Ureter (tissue), 1 donor: ENCODE measurements at places on chromosomes 7 and 10. TPM values are rescaled to one million over a fixed set of nuclear protein-coding genes. Genes with fewer than 3 reads are reported as not detected.

Gene SFTPD
- total RNA-seq, result 0.89 TPM

Gene AASS
- total RNA-seq, result 46.8 TPM

- DNase-seq, result no peak
These were observed at the start of gene CD36 for GRCh38 chr7:80637911-80638765. TSS of gene CD36 (plus strand) at chr7:80638642. CDS start at chr7:80646741, 8,099 bp downstream.

DNA sequence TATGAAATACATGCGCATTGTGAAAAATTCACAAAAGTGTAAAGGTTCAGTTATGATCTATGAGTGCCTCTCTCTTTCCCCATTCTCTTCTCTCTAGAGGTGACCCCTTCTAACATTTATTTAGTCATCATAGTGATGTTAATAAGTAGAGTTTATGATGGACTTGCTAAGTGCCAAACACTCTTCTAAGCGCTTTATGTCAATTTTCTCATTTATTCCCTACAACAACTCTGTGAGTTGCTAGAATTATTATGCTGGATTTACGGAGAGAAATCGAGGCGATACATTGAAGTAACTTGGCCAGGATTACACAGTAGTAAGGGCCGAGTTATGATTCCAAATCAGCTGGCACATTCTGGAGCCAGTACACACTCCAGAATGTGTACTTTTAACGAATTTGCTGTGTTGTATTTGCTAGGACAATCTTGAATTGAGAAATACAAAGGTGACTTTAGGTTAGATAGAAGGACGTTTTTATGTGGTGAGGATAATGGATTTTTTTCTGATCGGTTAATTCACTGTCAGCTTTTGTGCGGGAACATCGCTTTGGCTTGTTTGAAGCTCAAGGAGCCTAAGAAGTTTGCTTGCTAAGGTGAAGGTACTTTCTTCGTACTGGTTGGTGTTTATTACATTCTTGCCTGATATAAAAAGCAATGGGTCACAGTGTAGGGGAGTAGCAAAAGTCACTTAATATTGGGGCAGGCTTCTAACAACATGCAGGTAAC lies 1.4 kb downstream of the ATRNL1 start:
- no peak for DNase-seq

- DNase-seq, result no peak
These were observed 6.8 kb downstream of the MET start for GRCh38 chr7:116678780-116679179.

Gene GCK
- total RNA-seq, result 0.39 TPM

DNA sequence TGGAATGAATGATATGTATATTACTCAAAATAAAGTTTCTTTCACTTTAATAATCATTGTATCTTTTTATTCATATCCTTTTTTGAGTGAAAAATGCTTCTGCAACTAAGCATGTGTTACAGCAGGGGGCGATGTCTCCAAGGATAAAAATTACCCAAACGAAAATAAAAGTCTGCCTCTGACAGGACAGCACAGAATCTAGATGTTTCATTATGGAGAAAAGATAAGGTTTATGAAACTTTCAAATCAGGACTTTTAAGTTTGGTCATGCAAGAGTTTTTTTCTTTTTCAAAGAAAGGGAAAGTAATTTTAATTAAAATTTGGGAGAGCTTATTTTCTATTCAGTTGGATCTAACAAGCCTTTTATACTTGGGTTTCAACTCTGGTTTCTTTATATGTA lies 48.4 kb downstream of the TES start:
- peak; percentile 47 for DNase-seq

Gene HHEX
- 6.3 TPM for total RNA-seq

- DNase-seq, result no peak
These were observed 54.7 kb downstream of the HSPA12A start for GRCh38 chr10:116687633-116688032.

DNA sequence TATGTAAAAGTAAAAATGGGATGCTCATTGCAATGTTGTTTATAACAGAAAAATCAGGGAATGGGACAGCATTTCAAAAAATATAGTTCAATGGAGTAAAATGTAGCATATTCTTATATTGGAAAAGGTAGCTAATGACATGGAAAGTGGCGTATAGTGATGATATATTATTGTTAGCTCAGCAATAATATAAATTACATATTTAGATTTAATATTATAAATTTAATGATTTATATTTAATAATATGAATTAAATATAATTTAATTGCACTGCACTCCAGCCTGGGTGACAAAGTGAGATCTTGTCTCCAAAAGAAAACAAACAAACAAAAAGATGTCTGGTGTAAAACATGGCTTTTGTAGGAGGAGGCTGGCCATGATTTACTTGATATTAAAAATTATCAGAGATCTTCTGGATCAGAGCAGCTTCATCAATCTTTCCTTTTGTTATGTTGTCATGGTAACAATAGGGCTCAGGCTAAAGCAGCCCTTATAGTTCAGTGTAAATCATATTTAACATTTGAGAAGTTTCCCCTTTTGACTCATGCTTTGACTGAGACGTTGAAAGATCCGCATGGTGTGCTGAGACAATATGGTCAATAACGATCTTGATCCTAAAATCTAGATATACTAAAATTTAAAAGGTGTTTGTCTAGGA lies 23.2 kb downstream of the OR6B1 start:
- DNase-seq, result no peak

GRCh38 chr10:8057636-8058273 lies 3.3 kb downstream of the GATA3 start:
- no peak for DNase-seq

DNA sequence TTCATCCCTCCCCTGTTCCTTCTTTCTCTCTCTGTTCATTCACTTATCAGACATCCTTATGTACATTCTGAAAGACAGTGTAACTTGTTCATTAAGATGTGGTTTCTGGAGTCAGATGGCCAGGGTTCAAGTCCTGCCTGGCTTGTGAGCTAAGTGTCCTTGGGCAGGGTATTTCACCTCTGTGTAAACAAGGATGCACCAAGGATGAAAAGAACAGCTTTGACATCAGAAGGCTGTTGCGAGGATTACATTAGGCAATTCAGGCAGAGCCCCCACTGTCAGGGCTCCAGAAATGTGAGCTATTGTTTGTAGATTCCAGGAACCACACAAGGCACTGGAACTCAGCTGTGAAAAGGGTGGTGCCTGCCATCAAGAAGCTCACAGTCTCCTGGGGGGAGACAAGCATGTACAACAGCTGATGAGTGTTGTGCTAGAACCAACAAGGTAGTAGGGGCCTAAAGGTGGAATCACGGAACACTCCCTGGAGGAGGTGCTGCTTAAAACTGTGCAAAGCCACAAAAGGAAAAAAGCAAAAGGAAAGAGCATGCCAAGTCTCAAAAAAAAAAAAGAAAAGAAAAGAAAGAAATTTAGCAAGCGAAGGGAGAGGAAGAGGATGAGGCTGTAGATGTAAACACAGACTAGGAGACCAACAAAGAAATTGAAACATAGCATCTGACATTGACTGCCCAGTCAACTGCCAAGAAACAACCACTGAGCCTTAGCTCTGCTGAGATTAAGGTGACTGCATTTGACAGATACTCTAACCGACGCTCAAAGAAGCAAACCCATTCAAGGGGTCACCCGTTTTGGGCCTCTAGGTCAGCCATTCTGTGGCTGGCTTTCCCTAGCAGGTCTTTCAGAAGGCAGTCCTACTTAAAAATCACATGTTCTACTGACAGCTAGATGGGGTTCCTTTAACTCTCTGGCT lies 12.5 kb downstream of the PDLIM1 start:
- DNase-seq, result peak; percentile 41

Gene TEX47
- not detected for total RNA-seq

Gene ITGA8
- total RNA-seq, result 58.6 TPM

Gene SMARCD3
- total RNA-seq, result 67.4 TPM

- DNase-seq, result no peak
These were observed 936 bp upstream of the TCERG1L start for GRCh38 chr10:131312478-131312836.

DNA sequence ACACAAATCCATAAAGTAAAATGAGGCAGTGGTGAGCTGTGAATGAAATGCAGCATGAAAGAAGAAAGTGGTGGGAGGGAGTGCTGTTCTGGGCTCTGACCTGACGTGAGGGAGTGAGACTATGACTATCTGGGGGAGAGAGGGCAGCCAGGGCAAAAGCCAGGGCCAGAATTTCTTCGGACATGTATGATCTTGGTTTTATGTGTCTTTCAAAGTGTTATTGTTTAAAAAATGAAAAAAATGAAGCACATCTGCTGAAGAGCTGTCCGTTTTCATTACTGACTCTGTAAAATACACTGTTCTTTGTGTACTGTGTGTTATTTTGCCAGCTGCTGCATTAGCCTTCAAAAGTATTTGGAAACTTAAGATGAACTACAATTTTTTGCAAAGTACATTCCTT lies 70.2 kb upstream of the KLF14 start:
- DNase-seq, result no peak

DNA sequence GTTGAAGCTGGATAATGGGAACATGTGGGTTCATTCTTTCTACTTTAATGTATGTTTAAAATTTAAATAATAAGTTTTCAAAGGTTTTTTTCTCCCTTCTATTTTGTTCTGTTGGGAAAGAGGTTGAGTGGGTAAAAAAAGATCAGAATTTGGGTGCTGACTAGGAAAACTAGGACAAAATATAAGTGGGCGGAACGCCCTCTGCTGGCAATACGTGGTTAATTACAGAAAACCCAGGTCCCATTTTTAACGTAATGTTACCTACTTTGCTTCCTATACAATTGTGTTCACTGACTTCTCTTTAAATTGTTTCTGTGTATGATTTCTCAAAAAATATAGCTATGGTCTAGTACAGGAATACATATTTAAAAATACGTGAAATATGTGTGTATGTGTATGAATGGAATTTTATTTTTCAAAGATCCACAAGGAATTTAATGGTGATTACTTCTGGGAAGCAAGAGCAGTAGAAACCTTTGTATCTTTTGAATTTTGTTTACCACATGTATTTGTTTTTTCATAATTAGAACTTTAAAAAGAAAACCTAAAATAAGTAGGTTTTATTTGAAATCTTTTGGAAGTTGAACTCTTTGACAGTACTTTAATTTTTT lies 8.7 kb downstream of the ECD start:
- peak; percentile 52 for DNase-seq

Gene ENTPD7
- 28.0 TPM for total RNA-seq

DNA sequence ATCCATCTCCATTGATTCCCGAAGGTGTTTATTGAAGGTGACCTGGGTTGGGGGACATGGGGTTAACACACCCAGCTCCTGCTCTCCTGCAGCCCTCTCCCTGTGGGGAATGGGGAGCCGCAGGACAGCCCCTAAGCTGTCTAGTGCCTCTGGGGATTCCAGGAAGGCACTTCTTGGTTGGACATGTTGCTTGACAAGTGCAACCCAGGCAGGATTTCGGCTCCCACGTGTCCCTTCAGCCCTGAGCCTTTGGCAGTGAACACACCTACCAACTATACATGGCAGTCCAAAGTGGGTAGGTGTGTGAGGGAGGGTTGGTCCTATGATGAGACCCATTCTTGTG lies 43.9 kb downstream of the DOCK1 start:
- DNase-seq, result no peak

- DNase-seq, result no peak
These were observed 98.3 kb downstream of the CHST15 start for GRCh38 chr10:123995082-123995460.

Gene PTPRN2
- total RNA-seq, result 7.8 TPM

DNA sequence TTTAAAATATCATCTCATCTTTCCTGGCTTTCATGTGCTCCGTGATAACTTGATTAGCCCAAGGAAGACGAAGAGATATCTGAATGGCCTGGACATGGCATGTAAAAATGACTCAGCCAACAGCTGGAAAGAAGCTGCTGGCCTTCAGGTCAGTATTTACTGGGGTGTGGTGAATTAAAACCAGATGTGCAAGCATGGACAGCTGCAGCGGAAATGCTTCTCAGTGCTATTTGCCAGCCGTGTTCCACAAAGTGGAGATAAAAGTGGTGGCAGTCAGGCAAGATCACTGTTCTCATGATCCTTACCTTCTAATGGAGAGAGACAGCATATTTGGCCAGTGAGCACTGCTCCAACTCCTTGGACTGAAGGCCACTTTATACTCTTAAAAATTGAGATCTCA lies 203.1 kb upstream of the VSTM2A start:
- DNase-seq, result no peak

DNA sequence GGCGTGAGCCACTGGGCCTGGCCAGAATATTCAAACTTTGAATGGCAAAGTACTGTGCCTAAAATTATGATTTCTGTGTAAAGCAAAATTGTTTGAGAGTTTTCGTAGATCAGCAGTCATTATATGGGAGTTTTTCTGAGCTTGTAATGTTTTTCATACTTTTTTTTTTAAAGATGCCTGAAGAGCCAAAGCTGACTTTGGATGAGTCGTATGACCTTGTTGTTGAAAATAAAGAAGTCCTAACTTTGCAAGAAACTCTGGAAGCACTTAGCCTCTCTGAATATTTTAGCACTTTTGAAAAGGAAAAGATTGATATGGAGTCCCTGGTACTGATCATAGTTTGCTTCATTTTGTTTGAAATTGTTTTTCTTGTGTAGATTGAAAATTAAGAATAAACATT lies 26.7 kb downstream of the SEC23IP start:
- DNase-seq, result no peak

Gene GAD2
- total RNA-seq, result not detected

DNA sequence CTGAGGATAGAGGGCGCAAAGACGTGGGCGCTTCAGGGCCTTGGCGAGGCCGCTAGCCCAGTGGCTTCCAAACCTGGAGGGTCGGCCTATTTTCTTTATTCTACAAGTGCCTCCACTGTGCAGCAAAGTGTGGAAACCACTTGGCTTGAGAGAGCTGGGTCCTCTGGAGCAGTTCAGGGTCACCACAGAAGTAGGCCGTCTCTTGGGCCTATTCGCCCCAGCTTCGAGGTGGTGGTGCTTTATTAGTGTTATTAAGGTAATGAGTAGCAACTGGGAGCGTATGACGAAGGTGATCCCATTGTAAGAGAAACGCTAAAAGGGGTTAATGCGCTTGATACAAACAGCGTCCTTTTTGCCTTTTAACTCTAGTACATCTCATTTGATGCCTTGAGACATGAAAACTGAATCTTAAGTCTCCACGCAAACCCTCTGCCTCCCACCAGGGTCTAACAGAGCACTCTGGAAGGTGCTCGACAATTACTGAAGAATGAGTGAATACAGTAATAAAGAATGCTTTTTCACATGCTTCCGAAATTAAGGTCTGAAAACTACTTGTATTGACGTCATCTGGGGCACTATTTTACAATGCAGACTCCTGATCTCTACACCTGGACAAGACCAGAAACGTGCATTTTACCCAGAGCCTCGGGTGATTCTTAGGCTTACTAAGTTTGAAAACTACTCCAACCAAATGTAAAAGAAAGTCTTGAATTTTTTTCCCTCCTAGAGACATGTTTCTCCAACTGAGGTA lies 647 bp upstream of the GSAP start:
- DNase-seq, result no peak

Gene PCLO
- 17.7 TPM for total RNA-seq
